ENCODE measurements at places on chromosomes 6 and 20.

DNA sequence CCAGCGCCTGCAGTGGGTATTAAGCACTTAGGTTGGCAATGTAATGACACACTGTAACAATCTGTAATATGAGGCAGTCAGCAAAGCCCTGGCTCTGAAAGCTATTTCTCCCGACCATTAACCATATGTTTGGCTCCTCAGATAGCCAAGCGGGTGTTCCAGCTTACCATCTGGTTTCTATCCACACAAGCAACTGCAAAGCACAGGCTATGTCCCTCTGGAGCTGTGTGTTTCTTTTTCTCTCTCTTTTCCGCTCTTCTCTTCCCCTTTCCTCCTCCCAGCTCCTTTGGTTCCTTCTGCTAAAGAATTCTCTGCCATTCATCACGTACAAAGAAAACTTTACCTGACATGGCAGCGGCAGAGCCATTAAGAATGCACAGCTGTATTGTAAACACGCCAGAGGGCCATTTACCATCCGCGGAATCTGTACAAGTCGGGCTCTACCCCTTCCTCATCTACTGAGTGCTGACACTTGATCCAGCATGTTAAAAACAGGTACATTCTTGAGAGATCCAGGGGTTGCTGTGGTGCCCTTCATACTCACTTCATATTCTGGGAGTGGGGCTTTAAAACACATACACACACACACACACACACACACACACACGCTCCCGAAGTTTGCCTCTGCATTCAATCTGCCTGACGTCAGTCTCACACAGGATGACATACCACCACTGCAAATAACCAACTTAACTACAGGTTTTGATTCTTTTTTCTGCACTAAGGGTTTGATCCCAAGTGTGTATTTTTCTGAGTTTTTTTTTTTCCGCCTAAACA lies 77.2 kb downstream of the BACH2 start:
- no peak for DNase-seq

DNA sequence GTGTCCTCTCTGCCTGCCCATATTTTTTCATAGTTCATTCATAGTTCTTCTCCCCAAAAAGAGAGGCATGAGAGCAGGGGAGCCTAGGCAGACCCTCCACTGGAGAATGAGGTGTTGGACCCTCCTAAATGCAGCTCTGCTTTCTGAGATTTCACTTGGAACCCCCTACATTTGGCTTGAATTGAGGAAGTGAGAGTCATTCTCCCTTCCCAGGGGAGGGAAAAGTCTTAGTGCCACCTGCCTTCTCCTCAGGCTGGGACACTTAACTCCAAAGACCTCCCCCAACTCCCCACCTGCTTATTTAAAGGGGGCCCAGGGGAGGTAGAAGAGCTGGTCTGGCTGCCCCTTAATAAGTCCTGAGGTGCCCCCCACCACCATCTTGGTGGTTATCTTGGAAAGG lies 78.2 kb downstream of the CHMP4B start:
- DNase-seq: no peak

- DNase-seq: no peak
Observed at GRCh38 chr20:50874758-50875665, 56.2 kb downstream of the ADNP start.

DNA sequence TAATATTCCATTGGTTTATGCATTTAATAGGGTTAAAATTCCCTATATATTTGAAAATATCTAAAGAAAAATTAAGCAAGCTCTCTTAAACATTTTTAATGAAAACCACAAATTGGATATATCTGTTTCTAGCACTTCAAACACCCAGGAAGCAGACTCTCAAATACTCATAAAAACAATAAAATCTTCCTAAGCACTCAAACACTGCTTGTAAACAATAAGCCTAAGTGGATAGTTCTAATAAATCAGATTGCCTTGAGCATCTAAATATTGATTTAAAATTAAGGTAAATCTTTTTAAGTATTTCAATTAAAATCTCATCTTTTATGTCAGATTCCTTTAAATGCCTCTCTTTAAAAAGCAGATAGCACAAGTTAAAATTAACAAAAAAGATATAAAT lies 254.4 kb downstream of the KCNQ5 start:
- DNase-seq: no peak

DNA sequence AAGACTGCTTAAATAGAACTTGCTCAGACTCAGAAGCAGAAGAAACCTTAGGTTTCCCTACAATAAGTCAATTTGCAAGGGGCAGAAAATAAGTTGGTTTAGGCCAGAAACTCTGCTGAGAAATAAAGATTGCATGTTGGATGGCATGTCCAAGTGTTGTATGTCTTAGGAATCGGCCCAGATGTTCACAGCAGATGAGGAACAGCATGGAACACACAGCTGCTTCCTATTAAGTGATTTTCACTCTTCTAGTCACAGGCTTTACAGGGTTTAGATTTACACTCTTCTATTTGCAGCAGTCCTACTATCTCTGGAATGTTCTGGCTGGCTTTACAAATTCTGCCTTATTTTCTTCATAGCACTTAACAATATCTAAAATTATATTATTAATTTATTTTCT lies 3.2 kb downstream of the ZKSCAN4 start:
- DNase-seq: no peak

GRCh38 chr6:101276066-101276465 lies 117.4 kb upstream of the GRIK2 start:
- no peak for DNase-seq

All from CD4-positive, alpha-beta T cell treated with Interleukin-4 for 4 hours (primary cell).